H9 (cell line): ENCODE measurements at places on chromosomes 7 and 10.
A peak's percentile ranks its signal among the peaks of the same experiment; 100 is the strongest.

DNA sequence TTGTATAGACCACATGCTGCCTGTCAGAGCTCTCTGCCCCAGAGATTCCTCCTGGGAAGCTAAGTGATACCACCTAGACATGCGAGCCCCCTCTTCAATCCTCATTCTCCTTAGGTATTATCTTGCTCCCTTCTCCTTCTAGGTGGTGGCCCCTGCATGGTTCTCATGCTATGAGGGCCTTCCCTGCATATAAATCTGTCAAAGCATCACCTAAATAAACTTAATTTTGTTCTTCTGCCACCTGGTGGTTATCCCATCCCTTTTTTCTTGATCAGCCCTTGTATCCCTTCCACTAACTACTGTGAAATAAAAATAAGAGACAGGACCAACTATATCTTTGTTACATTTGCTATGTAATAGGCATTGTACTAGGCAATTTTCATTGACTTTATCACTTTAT lies 242.1 kb downstream of the CDC14C start:
- no peak for DNase-seq

DNA sequence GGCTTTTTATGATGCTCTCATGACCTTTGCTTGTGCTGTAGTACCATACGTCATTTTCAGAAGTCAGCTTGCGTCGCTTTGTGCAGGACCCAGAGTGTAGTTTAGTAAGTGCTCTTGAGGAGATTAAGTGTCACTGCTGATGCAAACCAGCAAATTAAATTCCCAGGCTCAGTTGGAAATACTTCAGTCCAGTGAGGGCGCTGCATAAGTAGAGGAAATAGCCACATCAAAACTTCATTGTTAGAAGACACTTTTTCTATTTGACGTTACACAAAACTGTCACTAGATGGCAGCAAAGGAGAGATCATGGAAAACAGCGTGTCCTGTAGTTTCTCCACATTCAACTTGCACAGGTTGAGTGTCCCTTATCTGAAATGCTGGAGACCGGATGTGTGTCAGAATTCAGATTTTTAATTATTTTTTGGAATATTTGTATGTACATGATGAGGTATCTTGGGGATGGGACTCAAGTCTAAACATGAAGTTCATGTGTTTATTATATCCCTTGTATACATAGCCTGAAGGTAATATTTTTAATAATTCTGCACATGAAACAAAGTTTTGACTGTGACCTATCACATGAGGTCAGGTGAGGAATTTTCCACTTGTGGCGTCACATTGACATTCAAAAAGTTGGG lies 7.9 kb downstream of the ZNF22 start:
- no peak for DNase-seq

DNA sequence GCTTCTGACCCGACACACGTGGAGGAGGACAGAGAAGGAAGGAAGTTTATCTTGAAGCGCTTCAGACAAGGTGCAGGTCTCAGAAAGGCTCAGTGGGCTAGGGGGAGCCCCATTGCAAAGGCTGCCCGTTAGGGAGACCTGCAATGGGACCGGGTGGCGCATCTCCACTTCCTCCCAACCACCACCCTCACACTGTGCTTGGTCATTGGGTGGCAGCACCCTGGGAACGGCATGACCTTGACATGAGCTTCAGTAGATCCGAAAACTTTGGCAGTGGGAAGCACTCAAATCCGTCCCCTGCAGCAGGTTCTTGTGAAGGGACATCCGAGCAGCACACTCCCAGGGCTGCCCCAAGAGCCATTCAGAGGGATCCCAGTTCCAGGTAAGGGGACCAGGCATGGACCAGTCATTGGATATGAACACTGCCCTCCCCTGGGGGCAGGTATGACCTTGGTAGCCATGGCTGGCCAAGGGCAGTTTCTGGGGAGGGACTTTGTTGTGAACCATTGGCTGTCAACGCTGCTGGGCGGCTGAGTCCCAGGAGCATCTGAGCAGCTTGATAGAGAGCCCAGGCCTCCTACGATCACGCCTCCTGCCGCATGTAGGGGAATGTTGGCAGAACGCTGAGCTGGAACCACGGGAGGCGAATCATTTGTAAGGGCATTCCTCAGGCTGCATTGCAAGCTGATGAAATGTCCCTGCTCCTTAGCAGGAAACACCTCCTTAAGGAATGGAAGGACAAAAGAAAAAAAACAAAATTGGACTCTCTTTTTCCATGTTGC lies 31.7 kb downstream of the GALNTL5 start:
- peak; percentile 52 for DNase-seq

- DNase-seq: no peak
Measured at GRCh38 chr10:34187201-34187600, 627.9 kb downstream of the PARD3 start.

- no peak for DNase-seq
Measured at GRCh38 chr7:22386206-22386858, 29.4 kb upstream of the RAPGEF5 start.

DNA sequence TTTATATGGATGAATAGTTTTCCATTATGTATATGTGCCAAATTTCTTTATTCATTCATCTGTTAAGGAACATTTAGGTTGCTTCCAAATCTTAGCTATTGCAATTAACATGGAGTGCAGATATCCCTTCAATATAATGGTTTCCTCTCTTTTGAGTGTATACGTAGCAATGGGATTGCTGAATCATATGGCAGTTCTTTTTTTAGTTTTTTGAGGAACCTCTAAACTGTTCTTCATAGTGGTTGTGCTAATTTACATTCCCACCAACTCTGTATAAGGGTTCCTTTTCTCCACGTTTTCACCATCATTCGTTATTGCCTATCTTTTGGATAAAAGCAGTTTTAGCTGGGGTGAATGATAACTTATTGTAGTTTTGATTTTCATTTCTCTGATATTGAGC lies 46.5 kb downstream of the FAS start:
- DNase-seq: no peak

DNA sequence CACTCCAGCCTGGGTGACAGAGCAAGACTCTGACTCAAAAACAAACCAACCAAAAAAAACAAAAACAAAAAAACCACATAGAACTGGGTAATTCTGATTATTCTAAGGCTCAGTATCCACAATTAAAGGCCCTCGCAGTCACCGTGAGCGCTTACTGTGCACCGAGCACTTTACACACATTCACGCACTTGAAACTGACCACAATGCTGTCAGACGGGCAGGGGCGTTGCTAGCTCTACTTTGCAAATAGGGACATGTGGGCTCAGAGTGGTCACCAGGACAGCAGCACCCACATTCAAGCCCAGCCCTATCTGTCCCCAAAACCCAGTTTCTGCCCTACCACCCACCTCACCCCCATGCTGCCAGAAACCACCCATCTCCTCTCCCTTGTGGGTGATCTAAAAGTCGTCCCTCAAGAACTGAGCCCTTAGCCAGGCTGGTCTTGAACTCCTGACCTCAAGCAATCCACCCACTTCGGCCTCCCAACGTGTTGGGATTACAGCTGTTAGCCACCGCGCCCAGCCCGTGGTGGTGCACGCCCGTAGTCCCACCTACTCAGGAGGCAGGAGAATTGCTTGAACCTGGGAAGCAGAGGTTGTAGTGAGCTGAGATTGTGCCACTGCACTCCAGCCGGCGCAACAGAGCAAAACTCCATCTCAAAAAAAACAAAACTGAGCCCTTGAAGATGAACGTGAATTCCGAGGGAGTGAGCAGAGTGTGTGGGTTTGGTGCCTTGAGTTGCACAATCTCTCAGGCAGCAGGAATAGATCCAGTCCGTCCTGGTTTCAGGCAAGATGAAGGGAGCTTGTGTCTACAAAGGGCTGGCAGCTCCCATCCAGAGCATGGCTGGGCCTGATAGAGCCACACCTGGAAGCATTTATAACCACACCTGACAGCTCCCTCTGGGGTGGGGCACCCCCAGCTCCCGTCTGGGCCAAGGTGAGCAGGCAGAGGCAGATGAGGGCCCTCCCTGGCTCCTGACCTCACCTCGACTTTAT lies 5.4 kb upstream of the HSPB1 start:
- no peak for DNase-seq

DNA sequence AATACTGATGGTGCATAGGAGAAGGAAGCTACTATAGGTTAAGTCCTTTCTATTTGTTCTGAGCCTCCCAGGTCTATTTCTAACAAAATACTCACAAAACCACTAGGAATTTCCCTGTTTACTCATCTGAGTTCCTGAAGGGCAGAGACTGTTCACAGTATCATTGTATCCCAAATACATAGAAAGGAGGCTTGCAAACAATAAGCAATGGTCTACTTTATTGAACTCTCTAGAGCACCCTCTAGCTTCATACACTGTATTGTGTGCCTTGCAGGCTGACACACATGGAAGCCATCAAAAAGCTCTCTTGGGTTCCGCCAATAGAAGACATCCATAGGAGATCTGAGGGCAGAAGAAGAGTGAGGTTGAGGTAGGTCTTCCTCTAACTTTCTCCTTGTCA lies 826.1 kb downstream of the GRM8 start:
- DNase-seq: no peak

DNA sequence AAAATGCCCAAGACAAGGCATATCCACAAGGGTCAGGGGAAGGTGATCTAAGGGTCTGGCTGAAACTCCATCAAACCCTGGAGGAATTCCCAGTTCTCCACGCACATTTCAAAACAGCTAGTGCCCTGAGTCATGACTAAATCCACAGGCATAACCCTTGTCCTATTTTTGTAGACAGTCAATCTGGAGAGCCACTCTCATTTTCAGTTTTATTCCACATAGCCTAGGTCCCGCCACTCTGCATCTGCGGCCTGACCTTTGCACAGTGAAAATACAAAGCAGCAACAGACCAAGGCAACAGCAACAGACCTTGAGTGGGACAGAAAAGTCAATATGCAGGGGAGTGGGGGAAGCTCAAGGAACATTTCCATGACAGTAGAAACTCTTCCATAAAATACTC lies 201.4 kb upstream of the NPVF start:
- DNase-seq: no peak

DNA sequence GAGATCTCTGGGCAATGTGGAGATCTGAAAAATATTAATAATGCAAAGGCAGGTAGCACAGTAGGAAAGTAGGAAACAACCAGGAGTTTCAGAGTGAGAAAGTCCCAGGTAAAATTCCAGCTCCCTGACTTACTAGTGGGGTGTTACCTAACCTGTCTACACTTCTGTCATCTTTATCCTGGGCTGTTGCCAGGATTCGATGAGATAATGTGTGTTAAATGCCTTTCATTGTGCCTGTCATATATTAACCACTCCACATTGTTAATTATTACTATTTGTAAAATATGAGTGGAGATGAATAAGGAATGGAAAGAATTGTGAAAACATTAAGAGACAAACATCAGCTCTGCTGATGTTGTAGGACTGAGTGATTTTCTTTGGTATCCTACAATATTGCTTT lies 50.0 kb upstream of the FRMD4A start:
- DNase-seq: no peak

GRCh38 chr10:27527666-27528295 lies 23.7 kb downstream of the RAB18 start:
- no peak for DNase-seq
